Hepatic stellate cell (primary cell): ENCODE measurements at places on chromosomes 5 and 9.

- DNase-seq = no peak
Observed at GRCh38 chr9:134053401-134053871, 14.4 kb downstream of the BRD3 start.

DNA sequence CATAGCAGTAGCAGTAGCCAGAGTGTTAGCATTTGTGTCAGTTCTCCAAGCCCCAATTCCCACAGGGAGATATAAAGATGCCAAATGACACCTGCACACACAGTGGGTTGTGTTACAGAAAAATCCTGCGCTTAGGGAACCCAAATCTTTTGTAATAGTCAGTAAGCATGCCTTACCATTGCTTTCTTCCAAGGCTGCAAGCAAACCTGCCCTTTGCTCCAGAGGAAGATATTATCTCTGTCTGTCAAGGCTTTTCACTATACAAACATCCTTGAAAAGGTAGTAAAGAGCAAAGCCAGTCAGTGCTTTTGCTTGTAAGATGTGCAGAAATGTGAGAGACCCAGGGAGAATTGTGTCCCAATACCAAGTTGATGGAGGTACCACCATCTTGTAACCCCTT, 2.9 kb downstream of the ANKDD1B start:
- no peak for DNase-seq

GRCh38 chr9:71791875-71792274, 23.6 kb upstream of the CEMIP2 start:
- DNase-seq = no peak

DNA sequence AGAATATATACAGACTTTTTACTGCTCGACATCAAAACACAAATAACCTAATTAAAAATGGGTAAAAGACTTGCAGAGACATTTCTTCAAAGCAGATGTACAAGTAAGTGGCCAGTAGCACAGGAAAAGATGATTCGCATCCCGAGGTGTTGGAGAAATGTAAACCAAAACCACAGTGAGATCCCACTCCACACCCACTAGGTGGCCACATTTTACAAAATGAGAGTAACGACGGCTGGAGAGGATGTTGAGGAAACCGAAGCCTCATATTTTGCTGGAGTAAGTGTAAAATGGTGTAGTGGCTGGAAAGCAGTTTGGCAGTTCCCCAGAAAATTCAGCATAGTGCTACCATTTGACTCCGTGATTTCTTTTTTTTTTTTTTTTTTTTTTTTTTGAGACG, 21.3 kb upstream of the GBGT1 start:
- DNase-seq = peak; percentile 58

DNA sequence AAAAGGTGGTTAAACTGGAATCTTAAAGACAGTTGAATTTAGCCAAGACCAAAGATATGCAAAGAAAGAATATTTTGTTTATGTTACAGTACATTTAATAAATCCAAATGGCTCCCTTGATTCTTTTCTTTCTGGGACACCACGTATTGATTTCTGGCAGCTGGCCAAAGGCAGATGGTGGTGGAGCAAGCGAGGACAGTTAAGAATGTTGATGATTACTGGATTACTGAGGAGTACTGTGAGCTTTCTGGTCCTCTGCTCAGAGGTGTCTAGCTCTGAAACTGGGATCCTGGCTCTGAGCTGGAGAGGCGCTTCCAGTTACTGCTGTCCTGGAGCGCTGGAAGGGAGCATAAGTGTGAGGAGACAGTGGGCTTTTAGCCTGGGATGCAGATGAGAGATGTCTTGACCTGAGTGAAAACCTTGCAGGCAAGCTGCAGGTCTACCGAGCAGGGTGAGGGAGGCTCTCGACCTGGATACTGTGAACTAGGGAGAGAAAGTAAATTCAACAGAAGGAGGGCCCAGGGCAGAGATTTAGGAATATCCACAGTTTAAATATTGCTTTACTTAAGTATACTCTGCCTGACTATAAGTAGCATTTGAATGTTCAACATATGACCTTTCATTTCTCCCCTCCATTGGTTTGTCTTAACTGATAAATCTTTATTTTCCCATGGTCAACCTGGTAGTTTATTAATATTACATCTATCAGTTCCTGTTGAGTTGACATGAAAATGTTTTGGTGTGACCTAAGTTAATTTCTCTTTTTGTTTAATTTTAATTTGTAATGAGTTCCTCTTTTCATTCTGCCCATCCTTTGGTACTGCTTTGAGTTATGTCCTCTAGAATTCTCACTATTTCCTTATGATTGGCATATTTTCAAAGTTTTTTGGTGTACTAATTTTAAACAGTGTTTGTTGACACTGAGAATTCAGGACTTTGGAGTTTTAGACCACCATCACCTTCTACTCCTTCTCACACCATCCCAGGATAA, 3.7 kb downstream of the SYK start:
- DNase-seq = no peak

- no peak for DNase-seq
Observed at GRCh38 chr5:71471193-71471592, 15.7 kb downstream of the BDP1 start.

DNA sequence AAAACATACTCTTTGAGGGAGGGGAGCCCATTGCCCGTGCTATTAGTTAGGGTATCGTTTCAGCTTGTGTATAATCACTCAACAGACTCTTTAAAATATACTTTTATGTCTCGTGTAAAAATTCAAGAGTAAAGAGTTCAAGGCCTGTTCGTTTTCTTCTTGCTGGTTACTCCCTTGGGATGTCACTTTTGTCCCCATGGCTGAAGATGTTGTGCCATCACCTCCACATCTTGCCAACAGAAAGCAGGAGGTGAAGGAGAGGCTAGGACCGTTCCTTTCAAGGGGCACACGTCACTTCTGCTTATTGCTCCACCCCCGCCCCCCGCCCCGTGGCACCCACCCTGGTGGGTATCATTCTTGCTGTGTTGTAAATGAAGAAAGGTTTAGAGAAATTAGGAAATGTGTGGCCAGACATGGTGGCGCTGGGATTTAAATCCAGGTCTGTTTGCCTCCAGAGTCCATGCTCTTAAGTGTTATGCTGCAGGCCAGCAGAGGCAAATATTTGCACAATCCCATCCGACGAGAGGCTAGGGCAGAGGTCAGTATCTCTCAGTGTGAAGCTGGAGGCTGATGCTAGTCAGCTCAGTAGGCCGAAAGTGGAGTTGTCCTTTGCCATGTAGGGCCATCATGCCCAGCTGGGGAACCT, 3.0 kb downstream of the MLANA start:
- DNase-seq = no peak

GRCh38 chr9:89837934-89838310, 233.1 kb downstream of the GADD45G start:
- DNase-seq = no peak

- no peak for DNase-seq
Observed at GRCh38 chr5:133059621-133060020, 7.8 kb downstream of the HSPA4 start.

GRCh38 chr5:175279506-175279905, 164.5 kb downstream of the DRD1 start:
- DNase-seq = no peak

DNA sequence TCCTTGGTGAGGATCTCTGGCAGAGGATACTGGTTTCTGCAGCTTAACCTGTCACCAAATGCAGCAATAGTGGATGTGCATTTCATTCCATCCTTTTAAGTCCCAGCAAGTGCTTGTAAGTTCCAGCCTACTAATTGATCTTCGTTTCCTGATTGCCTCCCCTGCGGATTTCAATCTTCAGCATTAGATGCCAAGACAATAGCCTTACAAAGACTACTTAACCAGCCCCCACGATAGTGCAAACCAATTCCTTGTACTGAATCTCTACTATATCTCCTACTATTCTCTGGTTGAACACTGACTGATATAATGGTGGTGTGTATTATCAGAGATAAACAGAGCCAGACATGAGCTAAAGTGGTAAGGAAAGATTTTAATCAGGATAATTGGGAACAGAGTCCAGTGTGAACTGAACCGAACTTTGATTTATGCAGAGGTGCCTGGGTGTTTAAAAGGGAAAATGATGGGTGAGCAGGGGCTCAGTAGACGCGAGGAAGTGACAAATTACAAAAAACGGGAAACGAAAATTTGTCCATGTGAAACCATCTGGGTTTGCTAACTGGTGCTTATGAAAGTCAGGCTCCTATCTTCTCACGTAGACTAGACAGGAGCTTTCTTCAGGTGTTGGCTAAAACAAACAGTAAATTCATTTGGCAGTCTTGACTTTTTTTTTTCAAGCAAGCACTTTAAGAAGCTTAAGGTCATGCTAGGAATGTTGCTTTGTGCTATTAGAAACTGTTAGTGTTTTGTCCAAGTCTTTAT, 106.9 kb upstream of the ST8SIA4 start:
- no peak for DNase-seq

DNA sequence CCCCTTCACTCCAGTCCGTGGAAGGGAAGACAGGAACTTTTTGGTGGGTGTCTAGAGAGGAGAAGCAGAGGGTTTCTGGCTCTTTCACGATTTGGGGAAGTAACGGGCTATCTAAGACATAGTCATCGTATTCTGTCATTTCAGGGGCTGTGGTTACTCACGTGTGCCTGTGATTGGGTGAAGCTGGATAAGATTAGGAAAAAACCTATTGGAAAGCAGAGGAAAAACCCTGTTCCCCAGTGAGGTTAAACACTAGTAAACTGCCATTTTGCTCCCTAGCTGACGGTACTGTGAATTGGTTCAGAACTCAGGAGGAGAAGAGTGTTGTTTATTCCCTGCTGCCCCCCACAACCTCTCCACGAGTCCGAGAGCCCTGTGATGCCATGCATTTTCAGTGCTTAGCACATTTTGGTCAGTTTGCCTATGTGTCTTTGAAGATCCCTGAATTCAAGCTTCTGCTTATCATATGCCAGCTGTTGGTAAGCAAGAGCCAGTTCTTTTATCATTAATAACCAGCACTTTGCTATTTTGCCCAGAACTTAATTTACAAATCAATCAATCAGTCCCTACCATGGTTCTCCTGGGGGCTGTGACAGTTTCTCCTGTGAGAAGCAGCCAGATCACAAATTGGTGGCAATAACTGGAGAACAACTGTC, 45.1 kb upstream of the ROR2 start:
- no peak for DNase-seq

DNA sequence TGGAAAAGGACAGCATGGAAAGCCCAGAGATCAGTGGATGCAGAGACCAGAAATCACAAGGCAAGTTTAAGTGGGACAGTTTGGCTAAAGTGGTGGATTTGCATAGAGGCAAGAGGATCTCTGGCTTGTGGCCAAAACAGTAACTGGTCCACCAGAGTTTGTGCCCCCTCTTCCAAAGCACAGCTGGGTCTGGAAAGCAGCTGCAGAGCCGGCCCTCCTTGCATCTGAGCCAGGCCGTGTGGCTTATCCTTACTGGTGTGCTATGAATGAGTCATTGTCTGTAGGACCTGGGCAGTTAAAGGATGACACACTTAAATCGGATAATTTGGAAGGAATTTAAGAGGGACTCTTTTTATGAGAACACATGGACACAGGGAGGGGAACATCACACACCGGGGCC, 146.6 kb downstream of the PIP5K1B start:
- no peak for DNase-seq

DNA sequence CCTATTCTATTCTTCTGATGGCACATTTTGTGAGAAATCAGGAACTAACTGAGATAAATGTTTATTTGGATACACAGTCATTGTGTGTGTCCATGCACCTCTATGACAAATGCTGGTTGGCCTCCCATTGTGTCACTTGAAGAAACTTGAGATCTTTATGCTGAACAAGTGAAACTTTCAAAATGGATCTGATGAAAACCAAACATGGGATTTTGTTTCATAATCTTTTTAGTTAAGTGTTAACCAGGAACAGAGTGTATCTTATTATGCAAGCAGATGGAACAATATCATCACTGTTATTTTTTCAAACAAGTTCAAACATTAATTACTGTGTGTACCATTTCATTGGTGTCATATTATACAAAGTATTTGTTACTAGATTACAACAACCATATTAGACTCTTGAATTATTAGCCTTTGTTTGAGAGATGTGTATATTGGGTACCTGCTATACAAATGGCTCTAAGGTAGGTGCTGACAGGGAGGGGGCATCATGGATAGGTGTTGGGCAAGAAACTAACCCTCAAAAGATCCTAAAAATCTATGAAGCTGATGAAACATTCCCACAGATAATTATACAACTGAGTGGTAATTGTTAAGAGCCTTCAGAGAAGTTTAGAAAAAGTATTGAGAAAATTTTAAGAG, 159.8 kb downstream of the PALM2AKAP2 start:
- DNase-seq = no peak

DNA sequence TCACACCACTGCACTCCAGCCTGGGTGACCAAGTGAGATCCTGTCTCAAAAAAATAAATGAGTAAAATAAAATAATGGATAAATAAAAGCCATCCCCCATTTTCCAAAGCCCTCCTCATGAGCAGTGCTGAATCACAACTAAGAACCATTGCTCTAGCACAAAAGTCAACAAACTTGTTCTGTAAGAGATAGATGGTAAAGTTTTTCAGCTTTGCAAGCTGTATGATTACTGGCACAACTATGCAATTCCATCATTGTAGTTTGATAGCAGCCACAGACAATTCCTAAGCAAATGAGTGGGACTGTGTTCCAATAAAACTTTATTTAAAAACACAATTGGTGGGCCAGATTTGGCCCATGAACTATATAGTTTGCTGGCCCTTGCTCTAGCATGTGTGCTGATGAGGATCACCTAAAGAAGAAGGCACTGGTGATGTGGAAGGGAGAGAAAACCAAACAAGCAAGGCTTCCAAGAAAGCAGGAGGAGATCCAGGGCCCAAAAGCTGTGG, 64.6 kb downstream of the NEURL1B start:
- DNase-seq = no peak

DNA sequence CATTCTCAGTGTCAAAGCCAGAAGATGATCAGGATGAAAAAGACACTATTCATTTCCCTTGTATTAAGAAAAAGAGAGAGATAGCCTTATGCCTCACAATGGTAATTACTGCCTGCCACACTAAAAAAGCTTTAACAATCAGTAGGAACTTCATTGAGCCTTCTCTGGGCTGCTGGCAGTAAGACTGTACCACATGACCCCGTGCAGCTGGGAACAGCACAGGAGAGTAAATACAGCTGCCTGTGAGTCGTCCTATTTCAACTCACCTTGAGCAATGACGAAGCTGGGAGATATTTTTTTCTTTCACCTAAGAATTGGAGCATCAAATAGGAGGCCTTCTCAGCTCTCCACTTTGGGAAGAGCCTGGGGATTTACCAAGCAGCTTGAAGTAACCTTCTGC, 316.3 kb downstream of the GABRB2 start:
- no peak for DNase-seq

DNA sequence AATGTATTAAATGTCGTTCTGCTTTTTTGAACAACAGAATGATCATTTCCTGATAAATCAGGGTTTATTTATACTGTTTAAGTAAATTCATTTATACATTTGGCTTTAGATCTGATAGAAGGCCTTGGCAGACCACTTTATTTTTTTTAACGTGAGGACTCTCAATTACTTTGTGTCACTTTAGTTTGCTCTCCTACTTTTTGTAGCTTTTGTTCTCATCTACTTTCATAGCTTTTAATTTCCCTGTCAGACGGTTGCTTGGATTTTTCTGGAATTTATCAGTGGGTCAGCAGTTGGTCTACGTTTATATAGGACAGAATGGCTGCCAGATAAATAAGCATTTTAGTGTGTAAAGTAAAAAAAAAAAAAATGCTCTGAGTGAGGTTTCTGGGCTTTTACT, 902.3 kb upstream of the DMAC1 start:
- DNase-seq = no peak
